ENCODE measurements at places on chromosomes 4 and X.
A peak's percentile ranks its signal among the peaks of the same experiment; 100 is the strongest.

GRCh38 chrX:79572566-79572965 is 205.4 kb upstream of the ITM2A start:
- DNase-seq, result no peak

- no peak for DNase-seq
Measured at GRCh38 chr4:21952549-21952948, 4.0 kb upstream of the KCNIP4 start.

DNA sequence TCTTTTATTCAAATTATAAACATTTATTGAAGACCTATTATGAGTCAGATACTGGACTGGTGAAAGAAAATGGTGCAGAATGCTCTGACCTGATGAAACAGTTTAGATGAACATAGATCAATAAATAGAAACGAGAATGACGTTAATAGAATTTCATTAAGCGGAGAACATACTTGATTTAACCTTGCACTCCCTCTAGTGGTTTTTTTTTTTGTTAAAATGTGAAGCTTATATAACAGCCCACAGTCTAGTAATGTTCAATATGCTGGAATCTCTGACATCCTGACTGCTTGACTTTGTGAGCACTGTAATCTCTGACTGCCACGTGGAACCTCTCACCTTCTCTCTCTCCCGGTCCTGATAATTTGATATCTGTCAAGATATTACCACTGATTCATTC is 32.3 kb downstream of the HDAC8 start:
- DNase-seq, result no peak

GRCh38 chr4:88742561-88742960 is 44.9 kb upstream of the NAP1L5 start:
- no peak for DNase-seq

DNA sequence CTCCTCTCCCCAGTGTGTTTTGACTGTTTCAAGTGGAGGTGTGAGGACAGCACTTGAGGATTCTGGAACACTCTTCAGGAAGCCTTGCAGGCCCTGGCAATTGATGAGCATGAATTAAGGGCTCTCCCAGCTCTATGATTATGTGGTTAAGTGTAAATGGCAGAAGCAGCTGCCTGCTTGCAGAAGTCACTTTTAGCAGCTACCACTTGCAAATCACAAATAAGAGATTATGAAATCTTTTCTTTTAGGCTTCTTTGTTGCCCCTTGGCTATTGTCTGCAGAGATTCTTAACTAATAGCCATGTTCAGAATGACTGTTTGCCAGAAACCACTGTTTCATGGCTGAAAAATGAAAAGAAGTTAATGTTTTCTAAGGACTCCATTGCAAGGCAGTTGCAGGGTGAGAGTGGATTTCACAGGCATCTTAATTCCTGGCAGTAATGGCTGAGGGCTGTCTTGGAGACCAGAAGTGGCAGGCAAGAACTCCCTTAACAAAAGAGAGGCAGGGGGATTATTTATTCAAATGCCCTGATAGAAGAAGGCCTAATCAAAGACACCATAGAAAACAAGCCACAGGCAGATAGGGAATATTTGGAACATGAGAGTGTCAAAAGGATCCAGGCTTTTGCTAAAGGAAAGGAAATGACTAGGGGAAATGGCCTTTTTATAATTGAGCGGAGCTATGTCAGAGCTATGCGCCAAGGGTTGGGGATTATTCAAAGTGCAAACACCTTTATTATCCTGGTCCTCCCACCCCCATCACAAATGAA is 8.3 kb upstream of the HOPX start:
- DNase-seq, result no peak

- DNase-seq, result peak; percentile 84
Measured at GRCh38 chr4:2792711-2793585, at the start of gene SH3BP2. SH3BP2 (plus strand) TSS chr4:2793085; CDS start chr4:2820618, 27,533 bp downstream.

DNA sequence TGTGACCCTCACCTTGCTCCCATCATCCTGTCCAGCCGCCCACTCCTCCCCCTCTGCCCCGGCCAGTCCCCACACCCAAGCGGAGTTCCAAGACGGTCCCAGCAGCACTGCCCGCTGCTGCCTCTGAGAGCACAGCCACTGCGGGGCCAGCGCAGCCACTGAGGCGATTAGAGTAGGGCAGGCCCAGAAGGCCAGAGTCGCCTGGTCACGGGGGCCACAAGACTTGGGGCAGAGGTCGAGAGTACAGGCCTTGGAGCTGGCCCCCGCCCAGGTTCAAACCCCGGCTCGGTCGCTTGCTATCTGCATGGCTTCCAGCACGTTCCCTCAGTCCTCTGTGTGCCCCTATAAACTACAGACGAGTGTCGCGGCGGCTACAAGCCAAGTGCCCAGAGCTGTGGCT is 53.2 kb upstream of the ADRA2C start:
- no peak for DNase-seq

DNA sequence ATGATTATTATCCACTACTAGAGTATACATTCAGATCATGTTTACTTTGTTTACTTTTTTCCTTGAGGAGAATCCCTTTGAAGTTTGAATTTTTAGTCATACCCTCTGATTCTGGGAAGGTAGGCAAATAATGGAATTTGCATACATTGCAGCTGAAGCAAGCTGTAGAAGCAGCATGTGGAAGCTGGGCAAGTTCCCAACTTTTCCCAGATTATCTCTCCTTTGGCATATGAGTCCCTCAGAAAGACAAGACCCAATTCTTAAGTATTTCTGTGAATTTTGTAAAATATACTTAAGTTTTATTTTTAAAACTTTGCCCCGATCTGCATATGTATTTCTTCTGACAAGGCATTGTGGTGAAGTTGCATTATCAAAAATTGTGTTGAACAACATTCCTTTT is 94.9 kb downstream of the CNKSR2 start:
- DNase-seq, result no peak

DNA sequence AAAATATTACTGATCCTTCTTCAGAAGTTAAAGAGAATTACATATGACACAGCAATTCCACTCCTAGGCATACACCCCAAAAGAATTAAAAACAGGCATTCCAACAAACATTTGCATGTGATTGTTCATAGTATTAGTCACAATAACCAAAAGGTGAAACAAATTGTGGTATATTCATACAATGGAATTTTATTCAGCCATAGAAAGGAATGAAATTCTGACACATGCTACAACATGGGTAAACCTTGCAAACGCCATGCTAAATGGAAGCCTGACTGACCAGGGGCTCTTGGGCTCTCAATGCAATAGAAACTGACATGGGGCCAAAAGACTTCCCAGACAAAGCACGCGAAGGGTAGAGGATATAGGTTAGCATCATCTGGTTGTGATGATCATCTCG is 62.1 kb upstream of the S100G start:
- DNase-seq, result no peak

DNA sequence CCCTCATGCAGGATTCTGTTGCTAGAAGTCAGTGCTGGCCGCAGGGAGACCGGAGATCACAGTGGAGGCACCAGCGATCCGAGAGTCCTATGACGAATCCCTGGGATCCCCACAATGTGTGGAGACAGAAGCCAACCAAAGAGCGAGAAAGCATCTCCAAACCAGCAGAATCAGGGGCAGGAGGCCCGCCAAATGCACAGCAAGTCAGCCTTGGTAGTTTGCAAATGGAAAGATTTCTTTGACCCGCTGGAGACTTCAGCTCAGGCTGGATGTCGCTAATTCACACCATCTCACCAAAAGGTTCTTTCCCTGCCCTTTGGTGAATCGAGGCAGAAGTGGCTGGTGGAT is 505 bp upstream of the PKD2 start:
- DNase-seq, result peak; percentile 69

DNA sequence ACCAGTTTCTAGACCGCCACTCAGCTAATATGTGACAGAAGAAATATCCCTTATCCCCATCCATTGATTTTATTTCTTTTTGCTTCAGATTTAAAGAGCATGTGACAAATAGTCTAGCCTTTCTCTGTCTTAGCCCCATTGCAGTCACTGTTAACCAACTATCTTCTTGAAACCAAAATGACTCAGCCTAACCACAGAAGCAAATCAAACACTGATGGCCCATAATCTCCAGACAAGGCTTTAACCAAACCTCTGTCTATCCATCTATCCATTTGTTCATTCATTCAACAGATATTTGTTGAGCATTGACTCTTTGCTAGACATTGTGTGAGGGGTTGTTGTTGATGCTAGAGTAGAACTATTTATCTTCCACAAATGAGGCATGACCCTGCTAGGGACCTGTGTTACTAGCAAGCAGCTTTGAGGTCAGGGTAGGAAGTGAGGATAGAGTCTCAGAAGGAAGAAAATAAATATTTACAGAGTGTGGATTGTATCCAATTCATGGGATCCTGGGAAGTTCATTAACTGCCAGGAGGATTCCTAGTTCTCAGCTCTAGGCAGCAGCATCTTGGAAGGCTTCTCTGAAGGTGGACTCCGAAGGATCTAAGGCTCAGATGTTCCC is 22.5 kb downstream of the HNRNPH2 start:
- DNase-seq, result no peak

DNA sequence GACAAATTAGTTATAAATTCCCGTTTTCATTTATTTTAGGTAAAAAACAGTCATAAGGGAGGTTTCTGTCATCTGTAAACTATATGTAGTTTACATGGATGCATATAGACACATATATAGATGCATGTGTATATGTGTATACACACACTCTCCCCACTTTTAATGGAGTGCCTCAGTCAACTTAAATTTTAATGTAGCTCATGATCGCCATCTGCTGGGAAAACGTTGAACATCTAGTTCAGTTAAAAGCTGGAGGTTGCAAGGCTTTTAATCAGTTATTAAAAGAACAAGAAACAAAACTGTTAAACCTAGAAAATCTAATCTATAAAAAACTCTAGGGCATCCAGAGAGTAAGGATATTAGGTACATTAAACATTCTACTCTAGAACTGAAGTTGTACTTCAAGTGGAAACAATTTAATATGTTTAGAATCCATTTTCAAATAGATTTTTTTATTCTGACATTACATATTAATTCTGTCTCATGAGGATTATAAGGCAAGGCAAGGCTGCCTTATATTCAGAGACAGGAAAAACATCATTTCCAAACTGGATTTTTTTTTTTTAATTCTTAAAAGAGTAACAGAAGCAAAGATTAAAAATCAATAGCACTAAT is 122.6 kb downstream of the SHISA3 start:
- no peak for DNase-seq

DNA sequence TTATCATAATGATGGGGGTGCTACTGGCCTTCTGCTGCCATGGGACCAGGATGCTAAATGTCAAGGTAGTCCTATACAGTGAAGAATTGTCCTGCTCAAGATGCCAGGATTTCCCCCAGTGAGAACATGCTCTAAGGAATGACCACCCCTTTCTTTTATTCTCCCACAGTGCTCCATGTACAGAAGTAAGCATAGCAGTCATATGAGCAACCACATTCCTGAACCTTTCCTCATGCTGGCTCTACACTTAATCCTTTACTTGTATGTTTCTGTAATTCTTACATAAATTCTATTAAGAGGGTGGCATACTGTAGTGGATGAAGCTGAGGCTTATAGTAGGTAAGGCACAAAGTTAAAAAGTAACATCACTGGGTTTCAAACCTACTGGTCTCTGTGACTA is 20.2 kb downstream of the CYP2U1 start:
- DNase-seq, result no peak

DNA sequence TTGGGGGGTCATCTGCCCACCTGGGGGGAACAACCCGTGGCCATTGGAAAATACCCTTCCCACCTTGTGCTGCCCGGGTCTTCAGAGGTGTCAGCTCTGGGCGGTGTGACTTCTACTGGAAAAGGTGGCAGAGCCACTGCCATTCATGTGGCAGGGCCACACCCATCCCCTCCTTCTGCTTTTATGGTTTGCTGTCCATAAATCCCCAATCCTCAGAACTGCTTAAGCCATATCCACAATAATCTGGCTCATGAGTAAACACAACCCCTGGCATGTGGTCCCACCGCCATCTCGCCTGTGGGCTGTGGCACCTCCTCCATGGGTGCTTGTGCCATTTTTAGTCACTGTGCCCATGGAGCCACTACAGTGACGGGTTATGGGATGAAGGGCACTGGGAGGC is 20.6 kb downstream of the SORCS2 start:
- DNase-seq, result no peak

- no peak for DNase-seq
Measured at GRCh38 chr4:7340553-7341433, 93.9 kb downstream of the PSAPL1 start.

DNA sequence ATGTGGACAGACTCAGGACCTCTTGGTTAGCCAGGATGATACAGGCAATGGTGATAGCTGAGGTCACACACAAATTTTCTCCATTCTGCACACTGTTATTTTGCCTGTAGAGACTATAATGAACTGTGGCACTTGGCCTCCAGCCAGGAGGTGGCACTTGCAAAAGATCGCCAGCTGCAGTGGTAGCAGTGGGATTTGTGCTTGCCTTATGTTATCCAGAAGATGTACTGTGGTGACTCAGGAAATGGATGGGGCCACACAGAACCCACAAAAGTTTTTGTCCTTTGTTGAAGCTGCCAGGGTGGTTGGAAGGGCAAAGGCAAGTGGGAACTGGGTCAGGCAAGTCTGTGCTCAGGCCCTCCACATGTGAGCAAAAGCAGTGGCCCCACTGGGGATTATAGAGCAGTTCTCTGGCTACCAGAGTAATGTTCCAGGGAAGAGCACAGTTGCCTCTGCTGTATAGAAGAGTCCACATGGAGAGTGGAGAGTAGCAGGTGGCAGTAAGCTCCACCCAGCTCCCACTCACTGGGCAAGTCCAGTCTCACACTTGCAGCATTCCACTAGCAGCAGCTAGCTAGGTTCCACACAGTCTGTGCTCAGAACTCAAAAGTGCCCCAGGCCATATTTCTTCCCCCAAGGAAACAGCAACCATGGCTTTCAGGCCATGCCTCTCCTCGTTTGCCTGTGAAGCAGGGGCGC is 5.9 kb upstream of the C4orf17 start:
- DNase-seq, result no peak

- no peak for DNase-seq
Measured at GRCh38 chrX:24243188-24243587, 70.7 kb downstream of the SUPT20HL2 start.

DNA sequence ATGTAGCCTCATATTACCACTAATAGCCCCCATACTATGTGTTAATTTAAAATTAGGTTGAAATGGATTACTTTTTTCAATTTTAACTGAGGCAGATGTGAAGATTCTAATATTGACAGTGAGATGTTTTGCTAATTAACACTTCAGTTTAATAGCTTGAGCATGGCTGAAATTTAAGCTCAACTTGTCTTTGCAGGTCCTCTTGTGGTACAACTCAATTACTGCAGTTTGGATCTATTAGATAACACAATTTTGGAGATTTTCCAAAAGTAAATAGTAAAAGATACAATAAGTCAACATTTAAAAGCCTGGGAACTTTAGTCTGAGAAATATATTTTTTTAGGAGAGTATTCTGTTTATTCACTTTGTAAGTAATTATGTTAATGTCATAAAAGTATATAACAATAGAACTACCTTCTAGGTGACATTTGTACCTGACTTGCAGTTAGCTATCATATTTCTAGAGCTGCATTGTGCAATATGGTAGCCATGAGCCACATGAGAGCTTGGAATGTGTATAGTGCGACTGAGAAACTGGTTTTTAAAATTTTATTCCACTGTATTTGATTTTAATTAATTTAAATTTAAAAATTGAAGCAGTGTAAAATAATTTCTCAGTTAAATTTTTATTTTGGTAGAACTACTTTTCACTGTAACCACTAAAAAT is 73.1 kb upstream of the FMR1 start:
- DNase-seq, result no peak

Measured in left forelimb (tissue), 1 donor.